ENCODE measurements at places on chromosomes 13 and 19.

- no peaks in the 10 kb centered on the region for H3K36me3 ChIP-seq
- DNase-seq, result peak; percentile 37
- H3K27ac ChIP-seq, result peak overlapping the region; percentile 55
- no peak overlapping the region for H3K4me3 ChIP-seq
- peaks cover 16% of the 10 kb centered on the region for H3K4me1 ChIP-seq
Measured at GRCh38 chr13:109509154-109509900, 277.1 kb downstream of the IRS2 start.

- H3K36me3 ChIP-seq, result no peaks in the 10 kb centered on the region
- H3K4me1 ChIP-seq, result 0 out of 2 replicates have a peak, but pooled peaks cover 3% of the 10 kb centered on the region
- H3K4me3 ChIP-seq, result no peak overlapping the region
- DNase-seq, result no peak
- H3K27me3 ChIP-seq, result no peaks in the 10 kb centered on the region
- no peak overlapping the region for H3K27ac ChIP-seq
Measured at GRCh38 chr13:20418953-20419352, 106.7 kb downstream of the CRYL1 start.

DNA sequence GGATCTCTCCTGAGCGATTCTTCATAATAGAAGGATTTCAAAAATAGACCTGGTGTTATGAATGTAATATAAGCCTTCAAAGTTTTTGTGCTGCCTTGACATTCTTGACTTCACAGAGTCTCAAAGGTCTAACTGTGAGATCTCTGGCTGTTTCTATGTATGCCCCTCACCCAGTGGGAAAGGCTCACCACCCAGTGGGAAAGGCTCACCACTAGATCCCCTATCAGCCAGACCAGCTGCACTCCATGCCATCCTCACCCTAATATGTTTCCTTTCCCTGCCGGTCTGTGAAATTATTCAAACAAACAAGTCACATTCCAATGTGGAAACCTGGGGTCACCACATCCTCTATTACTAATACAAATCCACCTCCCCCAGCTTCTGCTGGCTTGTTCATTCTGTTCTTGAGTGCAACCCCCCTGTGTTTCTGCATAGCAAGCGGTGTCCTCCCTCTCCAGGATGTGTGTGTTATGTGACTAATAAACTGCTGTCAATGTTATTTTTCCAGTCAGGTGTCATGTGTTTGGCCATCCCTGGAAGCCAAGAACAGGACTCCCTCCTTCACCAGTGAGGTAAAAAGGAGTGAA is 13.8 kb upstream of the SLITRK1 start:
- no peak overlapping the region for H3K27ac ChIP-seq
- no peak overlapping the region for H3K4me3 ChIP-seq
- H3K4me1 ChIP-seq, result no peaks in the 10 kb centered on the region
- no peaks in the 10 kb centered on the region for H3K27me3 ChIP-seq

DNA sequence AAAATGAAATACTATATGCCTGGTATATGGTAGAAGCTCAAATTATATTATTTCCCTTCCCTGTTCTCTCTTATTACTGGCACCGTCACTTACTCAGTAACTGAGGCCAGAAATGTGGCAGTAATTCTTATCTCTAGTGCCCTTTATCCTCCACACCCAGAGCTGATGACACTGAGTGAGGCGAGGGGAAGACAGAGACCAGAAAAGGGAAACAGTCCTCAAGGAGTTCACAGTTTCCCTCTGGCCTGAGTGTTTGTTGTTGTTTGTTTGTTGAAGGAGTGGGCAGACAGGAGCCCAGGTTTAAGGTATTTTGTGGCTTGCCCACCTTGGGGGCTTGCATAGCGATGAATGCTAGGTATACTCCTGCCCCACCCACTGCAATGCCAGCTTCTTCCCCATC is 101.5 kb upstream of the FNDC3A start:
- peaks cover 25% of the 10 kb centered on the region for H3K4me1 ChIP-seq
- H3K27me3 ChIP-seq, result no peaks in the 10 kb centered on the region
- H3K36me3 ChIP-seq, result no peaks in the 10 kb centered on the region
- no peak overlapping the region for H3K4me3 ChIP-seq
- no peak overlapping the region for H3K27ac ChIP-seq

DNA sequence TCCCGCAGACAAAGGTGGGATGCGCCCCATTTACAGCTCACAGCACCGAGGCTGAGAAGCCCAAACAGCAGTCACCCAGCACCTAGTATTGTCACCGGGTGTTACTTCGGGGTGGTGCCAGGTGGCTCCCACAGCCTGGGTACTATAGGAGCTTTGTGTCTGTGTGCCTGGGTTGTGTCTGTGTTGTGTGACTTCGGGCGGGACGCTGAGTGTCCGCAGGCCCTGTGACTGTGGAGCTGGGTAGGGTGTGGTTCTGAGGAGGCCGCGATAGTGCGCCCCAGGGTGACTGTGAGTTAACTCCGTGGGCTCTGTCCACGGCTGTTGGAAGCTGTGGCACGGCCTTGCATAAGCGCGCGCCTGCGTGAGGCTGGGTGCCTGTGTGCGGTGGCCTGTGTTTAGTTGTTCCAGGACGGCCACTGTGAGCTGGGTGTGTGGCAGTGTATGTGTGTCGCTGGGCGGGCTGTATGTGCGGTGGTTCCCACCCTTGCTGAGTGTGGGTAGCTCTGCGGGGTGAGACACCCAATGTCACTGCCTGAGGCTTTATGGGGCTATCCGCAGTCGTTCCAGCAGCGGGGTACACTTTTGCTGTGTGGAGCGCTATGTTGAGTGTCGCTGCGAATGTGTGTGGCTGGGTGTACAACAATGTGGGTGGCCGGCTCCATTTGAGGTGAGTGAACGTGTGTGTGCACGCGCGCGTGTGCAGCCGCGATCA is 559 bp upstream of the SSBP4 start:
- H3K36me3 ChIP-seq, result no peaks in the 10 kb centered on the region
- H3K4me1 ChIP-seq, result peaks cover 36% of the 10 kb centered on the region
- peak overlapping the region; percentile 85 for H3K4me3 ChIP-seq

GRCh38 chr13:45695198-45695730 is 6.9 kb upstream of the CBY2 start:
- DNase-seq, result no peak
- H3K27ac ChIP-seq, result no peak overlapping the region
- no peaks in the 10 kb centered on the region for H3K36me3 ChIP-seq

- H3K27me3 ChIP-seq, result no peaks in the 10 kb centered on the region
- peaks cover 2% of the 10 kb centered on the region for H3K4me1 ChIP-seq
- H3K27ac ChIP-seq, result no peak overlapping the region
- H3K36me3 ChIP-seq, result no peaks in the 10 kb centered on the region
Measured at GRCh38 chr19:5908773-5909442, 4.2 kb downstream of the VMAC start.
